ENCODE measurements at places on chromosomes 6 and 20. TPM values are rescaled to one million over a fixed set of nuclear protein-coding genes. Genes with fewer than 3 reads are reported as not detected.

Gene ZBTB46
- total RNA-seq, result 0.59 TPM

Gene HLA-DQB2
- total RNA-seq, result not detected

Gene PGBD1
- 5.3 TPM for total RNA-seq

Gene SLC26A8
- not detected for total RNA-seq

Gene LPA
- 0.02 TPM for total RNA-seq

Gene ESF1
- 27.0 TPM for total RNA-seq

Gene TMEM151B
- total RNA-seq, result not detected

Gene OSTM1
- 18.7 TPM for total RNA-seq

Gene PREX1
- total RNA-seq, result 11.8 TPM

Gene HFE
- total RNA-seq, result 13.8 TPM

Gene GMEB2
- total RNA-seq, result 10.5 TPM

Gene MOG
- total RNA-seq, result not detected

Gene SRC
- 194 TPM for total RNA-seq

Gene BEND6
- total RNA-seq, result 0.96 TPM

Gene CLPSL2
- total RNA-seq, result not detected

Gene PSORS1C1
- total RNA-seq, result 3.3 TPM

Gene POU5F1
- total RNA-seq, result 3.2 TPM

Gene IL17A
- total RNA-seq, result not detected

Gene TRAPPC3L
- total RNA-seq, result not detected

Gene BANF2
- total RNA-seq, result not detected

Gene CCDC170
- total RNA-seq, result 0.10 TPM

Gene SLC18B1
- total RNA-seq, result 5.5 TPM

Gene SLC17A1
- total RNA-seq, result not detected

Gene COL9A3
- 0.58 TPM for total RNA-seq

Gene ATRN
- 25.5 TPM for total RNA-seq

Gene NKX2-2
- not detected for total RNA-seq

Gene FITM2
- total RNA-seq, result 7.2 TPM

Gene TCF15
- total RNA-seq, result not detected

Gene CRISP3
- not detected for total RNA-seq

Gene NKAPL
- total RNA-seq, result not detected

Gene RBPJL
- total RNA-seq, result not detected

Gene POPDC3
- total RNA-seq, result 30.1 TPM

Gene SLC32A1
- not detected for total RNA-seq

Gene HLA-DQA2
- not detected for total RNA-seq

Gene ARFGEF3
- total RNA-seq, result 0.63 TPM

Gene DUSP15
- 0.64 TPM for total RNA-seq

Gene CPNE5
- 0.11 TPM for total RNA-seq

Gene MUC22
- 0.05 TPM for total RNA-seq

Gene PLEKHG1
- 0.40 TPM for total RNA-seq

Gene GSTA1
- total RNA-seq, result not detected

Gene SIRPA
- 29.6 TPM for total RNA-seq

Gene ARHGAP40
- not detected for total RNA-seq

Gene NOX3
- not detected for total RNA-seq

Gene OR2H2
- not detected for total RNA-seq

Gene OR2J1
- total RNA-seq, result not detected

Gene ARHGAP18
- total RNA-seq, result 5.2 TPM

Gene DYNLT2
- total RNA-seq, result 0.49 TPM

Gene DLK2
- 5.0 TPM for total RNA-seq
